ENCODE measurements at places on chromosomes 16 and 17.

- DNase-seq: no peak
Observed at GRCh38 chr16:49890876-49891275, 35.0 kb upstream of the ZNF423 start.

DNA sequence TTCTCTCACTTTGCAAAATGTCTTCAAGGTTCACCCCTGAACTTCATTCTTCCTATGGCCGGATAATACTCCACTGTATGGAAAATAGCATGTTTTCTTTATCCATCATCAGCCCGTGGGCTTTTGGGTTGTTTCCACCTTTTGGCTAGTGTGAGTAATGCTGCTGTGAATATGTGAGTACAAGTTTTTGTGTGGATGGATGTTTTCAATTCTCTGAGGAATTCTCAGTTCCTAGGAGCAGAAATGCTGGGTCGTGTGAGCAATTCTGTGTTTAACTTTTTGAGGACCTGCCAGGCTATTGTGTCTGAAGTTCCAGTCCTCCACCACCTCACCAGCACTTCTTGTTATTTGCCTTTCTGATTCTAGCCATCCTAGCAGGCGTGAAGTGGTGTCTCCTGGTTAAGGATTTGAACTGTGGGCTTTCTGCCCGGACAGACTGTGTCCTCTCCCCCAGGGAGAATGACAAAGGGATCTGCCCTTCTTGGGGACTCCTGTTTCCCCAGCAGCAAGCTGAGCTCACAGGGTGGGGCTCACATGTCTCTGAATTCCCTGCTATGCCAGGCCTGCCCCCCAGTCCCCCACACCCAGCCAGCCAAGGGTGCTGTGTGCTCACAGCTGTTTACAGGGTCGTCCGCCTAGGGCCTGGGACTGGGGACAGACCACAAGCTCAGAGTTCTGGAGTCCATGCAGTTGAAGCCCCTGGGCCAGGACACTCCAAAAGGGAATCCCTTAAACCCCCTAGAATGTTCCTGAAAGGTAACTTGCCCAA is 92.2 kb upstream of the CIBAR2 start:
- no peak for DNase-seq

DNA sequence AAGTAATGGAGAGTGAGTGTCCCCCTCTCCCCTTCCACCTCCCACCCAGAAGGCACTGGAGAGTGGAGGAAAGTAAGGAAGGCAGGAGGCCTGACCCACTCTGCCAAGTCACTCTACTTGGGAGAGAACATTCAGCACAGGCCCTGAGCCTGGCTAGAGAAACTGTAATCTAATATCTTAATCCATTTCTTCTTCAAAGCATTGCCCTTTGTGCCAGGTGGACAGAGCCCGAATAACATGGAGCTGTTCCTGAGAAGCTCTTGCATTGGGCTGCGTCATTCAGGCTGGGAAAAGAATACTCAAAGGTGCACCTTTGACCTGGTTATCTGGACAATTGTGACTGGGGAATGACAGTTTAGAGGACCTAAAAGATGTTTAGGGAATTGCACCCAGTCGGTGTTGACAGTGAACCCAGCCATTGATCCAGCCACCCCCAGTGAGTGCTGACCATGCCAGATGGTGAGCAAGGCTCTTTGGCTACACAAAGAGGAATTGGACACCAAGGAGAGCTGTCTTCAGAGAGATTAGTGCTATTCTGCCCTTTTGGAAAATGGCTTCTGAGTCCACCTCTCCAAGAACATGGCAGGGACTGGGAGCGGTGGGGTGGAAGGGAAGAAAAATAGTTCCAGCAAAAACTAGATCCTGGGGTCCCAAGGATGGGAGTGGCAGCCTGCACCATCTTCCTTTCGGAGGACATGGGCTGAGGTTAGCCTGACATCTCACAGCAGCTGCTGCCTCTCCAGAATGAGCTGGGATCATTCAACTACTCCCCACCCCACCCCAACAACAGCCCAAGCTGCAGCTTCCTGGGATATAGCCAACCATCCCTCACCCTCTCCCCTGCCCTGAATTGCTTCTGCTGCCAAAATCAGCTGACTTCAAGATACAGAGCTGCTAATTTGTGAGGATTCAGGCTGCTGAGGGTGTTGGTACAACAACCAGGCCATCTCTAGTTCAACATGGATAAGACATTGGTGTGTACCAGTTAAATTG is 11.6 kb upstream of the NOG start:
- DNase-seq: no peak

GRCh38 chr17:31393749-31394146 is 2.3 kb downstream of the RAB11FIP4 start:
- no peak for DNase-seq

- DNase-seq: no peak
Observed at GRCh38 chr17:40190197-40191021, 13.1 kb downstream of the RAPGEFL1 start.

GRCh38 chr17:4309897-4310296 is 46.1 kb upstream of the ANKFY1 start:
- no peak for DNase-seq

DNA sequence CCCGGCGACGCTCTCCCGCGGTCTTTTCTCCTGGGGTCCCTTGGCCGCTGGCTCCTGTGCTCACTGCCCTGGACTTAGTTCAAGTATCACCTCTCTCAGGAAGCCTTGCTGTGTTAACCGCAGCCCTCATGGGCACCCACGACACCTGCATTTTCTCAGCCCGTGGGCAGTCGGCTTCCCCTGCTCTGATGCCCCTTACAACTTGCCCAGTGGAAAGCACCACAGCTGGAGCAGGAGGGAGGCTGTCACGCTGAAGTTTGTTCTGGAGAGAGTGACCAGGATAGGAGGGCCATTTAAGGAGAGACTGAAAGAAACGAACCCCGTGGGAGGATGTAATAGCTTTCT is 395 bp downstream of the STXBP4 start:
- no peak for DNase-seq

GRCh38 chr17:55140809-55141208 is 124.0 kb upstream of the HLF start:
- DNase-seq: no peak

GRCh38 chr17:39722104-39722503 is 8.2 kb downstream of the MIEN1 start:
- DNase-seq: no peak

DNA sequence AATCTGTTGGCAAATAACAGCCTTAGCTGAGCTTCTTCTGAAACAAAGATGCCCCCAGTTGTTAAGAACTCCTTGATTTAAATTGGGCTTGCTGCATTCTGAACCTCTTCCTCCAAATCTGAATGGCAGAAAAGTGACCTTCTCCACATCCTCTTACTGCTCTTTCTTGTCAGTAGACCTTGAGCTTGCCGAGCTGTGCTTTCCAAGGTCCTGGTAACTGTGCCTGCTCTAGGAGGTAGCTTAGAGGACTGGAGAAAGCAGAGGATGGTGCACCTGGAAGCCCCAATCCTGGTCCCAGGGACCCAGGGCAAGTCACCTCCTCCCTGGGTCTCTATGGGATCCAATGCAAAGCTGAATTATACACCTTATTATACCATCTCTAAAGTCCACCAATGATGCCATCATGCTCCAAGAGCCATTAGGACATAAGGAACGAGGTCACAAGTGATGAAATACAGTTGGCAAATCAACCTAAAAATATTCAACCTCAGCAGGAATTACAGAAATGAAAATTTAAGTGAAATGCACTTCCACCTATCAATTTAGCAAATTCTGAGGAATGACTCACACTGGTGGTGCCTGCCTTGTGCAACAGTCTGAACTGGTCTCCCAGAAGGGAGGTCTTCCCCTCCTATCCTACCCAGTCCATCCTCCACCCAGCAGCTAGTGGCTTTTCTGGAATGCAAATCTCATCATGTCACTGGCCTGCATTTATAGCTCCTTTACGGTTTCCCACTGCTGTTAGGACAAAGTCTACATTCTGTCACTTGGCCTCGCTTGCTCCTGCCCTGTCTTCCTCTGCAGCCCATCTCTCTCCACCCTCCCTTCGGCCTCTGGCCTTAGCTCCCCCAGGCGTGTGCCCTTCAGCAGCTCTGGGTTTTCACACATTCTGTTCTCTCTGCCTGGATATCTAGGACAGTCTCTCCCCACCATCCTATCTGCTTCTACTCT is 36.6 kb downstream of the TOM1L2 start:
- DNase-seq: no peak

GRCh38 chr16:19071811-19072777 is 4.7 kb downstream of the COQ7 start:
- DNase-seq: no peak

DNA sequence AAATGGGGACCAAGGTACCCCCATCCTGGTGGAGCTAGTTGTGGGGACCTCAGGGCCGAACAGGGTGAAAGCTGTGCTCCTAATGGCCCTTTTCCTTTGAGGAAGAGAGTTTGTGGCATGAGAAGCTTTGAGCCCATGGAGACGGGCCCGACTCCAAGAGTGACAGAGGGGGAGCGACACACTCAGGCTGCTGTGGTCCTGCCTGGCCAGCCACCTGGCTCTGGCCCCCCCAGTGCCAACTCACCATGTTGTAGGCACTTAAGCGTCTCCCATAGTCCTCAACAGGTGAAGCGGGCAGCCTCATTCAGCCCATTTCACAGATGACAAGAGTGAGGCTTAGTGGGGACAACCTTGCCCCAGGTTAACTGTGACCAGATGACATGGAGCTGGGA is 1.6 kb downstream of the IL21R start:
- no peak for DNase-seq

DNA sequence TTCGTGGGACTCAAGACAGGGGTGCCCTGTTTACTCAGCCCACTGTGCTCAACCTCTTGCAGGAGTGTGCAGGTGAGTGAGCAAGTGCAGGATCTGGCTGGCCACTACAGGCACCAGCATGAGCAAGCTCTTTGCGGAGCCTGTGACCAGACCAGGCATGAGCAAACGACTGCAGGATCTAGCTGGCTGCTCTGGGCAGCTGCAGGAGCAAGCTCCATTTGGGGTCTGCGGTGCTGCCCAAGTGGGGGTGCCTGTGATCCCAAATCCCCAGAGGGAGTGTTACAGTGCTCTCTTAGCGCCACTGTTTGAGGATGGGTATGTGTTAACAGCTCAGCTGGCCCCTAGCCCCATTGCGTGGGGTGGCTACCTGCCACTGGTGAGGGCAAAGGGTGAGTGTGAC is 2.4 kb downstream of the USP6 start:
- DNase-seq: no peak

DNA sequence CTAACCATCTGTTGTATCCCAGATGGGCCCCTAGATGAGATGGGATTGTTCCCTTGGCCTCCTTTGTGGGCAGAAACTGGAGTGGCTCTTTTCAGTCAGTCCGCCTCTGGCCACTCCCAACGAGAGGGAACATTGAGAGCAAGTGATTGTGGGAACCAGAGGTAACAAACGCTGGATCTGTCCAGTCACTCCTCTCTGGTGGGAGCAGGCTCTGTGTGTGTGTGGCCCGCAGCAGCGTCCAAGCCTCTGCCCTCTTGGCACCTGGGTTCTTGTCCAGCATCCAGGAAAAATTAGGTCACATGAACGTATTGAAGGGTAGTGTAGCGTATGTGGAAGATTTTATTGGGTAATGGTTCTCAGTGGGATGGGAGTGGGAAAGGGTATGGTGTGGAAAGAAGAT is 101.9 kb upstream of the COX10 start:
- no peak for DNase-seq

- no peak for DNase-seq
Observed at GRCh38 chr16:67936880-67937605, 393 bp upstream of the PSMB10 start.
